ENCODE measurements at places on chromosomes 4 and X.

- peak; percentile 21 for DNase-seq
Observed at GRCh38 chrX:132592880-132593279, 104.0 kb upstream of the MBNL3 start.

- DNase-seq: peak; percentile 28
Observed at GRCh38 chr4:99934891-99935290, 11.5 kb downstream of the DNAJB14 start.

- peak; percentile 26 for DNase-seq
Observed at GRCh38 chrX:137194164-137194563, 160.4 kb upstream of the GPR101 start.

DNA sequence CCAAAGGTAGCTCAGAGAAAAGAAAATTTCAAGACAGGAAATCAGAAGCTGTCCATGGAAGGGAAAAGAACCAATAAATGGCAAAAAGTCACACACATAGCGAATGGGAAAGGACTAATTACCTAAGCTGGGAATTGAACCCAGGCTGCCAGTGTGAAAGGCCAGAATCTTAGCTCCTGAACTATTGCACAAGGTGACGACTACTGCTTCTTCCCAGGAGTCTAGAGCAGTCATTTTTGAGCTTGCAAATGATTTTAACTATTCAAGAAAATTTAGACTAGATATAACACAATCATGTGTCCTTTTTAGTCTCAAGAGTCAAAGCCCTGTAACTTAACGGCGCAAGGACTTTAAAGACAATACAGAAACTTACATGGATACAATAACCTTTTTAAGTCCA lies 34.1 kb upstream of the ZNF81 start:
- DNase-seq: no peak

- peak; percentile 66 for DNase-seq
Observed at GRCh38 chr4:1410491-1411325, 4.5 kb upstream of the NKX1-1 start.

DNA sequence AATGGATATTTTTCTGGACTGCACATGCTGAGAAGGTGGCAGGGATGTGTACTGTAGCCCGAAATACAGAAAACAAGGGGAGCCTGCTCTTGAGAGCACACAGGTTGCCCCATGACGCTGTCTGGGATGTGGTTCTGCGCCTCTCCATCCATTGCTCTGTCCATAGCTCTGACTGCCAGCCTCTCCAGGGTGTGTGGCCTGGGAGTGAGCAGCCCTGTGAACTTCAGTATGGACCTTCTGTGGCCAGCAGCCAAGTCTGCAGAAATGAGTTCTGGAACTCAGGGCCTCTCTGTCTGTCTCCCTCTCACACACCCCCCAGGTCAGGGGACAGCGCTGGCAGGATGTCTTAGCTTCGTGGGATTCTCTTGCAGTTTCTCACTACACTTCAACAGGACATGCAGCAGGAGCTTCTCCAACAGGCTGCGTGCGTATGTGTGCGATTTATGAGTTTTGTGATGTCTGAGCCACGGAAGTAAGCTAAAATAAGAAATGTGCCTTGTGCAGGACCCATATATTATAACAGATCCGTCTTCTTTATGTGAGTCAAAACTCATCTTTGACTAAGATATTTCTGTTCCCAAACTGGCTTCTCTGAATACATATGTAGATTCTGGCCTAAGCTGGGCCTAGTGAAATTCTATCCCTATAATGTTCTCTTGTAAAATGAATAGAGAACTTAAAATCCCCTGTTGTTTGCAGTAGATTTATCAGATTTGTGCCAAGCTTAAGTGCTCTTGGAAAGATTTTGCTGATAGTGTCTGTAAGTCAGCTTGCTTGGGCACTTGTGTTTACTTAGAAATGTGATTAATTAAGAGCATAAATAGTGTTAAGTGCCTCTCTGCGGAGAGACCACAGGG lies 40.0 kb downstream of the PROM1 start:
- no peak for DNase-seq

DNA sequence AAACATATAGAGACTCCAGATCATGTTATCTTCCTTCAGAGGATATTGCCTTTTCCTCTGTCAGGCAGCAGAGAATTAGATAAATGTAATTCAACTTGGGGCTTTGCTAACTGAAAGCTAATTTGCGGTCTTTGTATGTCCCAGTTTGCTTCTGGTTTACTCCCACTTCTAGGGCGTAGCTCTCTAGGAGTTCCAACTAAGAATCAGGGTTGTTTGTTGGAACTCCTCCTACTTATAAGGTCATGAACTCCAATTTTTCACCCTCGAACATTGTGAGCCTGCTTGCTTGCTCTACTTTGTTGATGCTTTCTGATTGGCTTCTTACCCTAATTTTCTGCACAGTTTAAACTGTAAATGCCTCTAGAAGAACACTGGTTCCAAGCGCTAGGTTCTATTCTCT lies 66.1 kb downstream of the FMR1NB start:
- DNase-seq: no peak

- no peak for DNase-seq
Observed at GRCh38 chr4:177987896-177988295, 545.7 kb upstream of the AGA start.

- DNase-seq: no peak
Observed at GRCh38 chrX:55098691-55099090, 9.9 kb downstream of the PAGE2 start.

DNA sequence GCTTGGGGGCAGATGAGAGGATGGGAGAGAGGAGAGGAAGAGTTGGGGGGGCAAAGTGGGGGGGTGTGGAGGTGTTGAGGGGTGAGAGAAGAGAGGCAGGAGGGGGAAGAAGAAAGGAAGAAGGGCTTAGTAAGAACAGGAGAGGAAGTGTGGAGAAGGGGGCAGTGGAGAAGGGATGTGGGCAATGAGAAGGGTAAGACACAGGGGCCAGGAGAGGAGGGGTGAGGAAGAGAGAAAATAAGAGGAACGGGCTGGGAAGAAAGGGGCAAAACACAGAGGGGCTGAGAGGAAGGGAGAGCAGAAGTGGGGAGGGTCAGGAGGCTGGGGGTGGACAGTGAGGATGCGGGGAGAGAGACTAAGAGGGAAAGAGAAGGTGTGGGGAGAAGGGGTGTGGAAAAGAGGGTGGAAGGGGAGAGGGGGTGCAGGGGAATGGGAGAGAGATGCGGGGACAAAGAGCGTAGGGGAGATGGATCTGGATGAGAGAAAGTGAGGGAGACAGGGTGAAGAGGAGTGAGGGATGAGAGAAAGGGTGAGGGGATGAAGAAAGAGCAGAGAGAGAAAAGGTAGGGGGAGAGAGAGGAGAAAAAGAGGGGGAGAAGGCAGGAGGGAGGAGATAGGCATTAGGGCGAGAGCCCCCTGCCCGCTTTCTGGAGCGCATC lies 12.9 kb downstream of the SH3KBP1 start:
- DNase-seq: no peak

DNA sequence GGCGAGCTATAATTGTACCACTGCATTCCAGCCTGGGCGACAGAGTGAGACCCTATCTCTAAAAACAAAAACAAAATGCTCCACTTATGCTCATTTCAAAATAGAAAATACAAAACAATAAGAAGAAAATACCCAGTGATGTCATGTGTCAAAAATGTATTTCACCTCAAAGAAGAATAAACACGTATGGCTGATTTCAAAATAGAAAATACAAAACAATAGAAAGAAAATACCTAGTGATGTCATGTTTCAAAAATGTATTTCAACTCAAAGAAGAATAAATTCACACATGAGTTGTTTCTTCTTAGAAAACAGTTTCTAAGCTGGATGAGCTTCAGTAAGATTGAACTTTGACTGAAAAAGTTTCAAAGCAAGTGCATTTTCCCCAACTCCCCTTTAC lies 20.3 kb upstream of the PDCL2 start:
- no peak for DNase-seq

- no peak for DNase-seq
Observed at GRCh38 chr4:162865102-162865501, 301.6 kb downstream of the NAF1 start.

- DNase-seq: no peak
Observed at GRCh38 chr4:16085822-16086221, 2.0 kb upstream of the PROM1 start.

GRCh38 chr4:171857302-171858012 lies 44.3 kb downstream of the GALNTL6 start:
- DNase-seq: no peak

- DNase-seq: no peak
Observed at GRCh38 chr4:26496207-26496783, 6.0 kb upstream of the CCKAR start.

DNA sequence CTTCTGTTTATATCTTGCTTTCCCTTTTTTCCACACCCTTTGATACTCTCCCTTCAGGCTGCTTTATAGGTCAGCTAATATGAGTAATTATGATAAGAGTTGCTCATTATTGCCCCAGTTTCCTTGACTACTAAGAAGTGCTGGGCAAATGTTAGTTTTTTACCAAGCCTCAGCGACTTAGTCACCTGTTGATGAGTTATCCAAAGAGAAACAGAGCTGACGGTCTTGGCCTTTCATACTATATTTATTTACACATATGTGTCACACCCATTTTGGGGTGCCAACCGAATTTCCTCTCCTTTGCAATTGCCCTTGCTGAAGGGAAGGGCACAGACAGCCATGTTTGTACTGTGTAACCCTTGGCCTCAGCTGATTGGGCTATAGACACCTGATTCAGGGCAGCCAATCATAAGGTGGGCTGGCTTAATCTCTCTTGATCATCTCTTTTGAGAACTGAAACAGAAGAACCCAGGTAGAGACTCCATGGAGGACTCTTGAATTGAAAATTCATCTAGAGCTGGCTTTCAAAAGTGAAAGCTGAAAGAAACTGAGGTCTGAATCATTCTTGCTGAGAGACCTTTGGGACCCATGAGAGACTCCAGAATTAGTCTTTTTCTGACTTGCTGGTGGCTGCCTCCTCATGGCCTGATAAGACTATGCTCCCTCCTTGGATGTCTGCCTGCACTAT lies 111.7 kb upstream of the RPS6KA3 start:
- no peak for DNase-seq

DNA sequence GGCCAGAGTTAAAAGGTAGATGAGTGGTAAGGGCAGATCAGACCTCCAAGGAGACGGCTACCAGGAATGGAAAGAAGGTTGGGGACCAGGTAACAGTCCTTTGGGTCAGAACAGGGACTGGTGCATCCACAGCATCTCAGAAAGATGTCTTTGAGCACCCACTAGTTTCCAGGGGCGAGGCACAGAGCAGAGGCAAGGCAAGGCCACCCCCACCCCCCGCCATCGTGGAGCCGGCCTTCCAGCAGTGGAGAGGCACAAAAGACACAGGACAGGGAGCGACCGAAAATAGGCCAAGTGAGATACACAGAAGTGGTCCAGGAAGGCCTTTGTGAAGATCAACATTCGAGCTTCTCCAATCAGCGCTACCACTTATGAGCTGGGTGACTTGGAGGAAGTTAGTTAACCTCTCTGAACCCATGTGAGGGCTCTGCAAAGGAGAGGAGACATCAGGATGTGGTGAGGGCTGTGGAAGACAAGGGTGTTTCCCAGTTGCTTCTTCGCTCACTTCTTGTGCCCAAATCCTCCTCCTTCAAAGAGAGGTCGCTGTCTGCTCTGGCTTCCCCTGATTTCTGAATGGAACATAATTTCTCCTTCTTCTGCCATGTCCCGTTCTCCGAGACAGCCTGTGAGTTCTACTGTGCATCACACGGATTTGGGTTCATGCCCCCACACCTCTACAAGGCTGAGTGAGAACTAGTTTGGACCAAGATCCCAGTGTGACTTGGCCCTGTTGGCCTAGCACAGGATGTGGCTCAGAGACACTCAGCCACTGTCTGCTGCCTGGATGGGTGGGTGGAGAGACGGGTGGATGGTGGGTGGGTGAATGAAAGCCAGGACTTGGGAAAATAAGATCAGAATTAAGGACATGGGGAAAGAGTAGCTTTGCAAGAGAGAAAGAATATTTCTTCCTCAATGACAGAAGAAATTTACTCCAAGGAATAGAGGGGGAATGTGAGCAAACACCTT lies 16.7 kb upstream of the MSX1 start:
- no peak for DNase-seq

GRCh38 chr4:182975806-182976205 lies 58.6 kb upstream of the DCTD start:
- DNase-seq: peak; percentile 53

DNA sequence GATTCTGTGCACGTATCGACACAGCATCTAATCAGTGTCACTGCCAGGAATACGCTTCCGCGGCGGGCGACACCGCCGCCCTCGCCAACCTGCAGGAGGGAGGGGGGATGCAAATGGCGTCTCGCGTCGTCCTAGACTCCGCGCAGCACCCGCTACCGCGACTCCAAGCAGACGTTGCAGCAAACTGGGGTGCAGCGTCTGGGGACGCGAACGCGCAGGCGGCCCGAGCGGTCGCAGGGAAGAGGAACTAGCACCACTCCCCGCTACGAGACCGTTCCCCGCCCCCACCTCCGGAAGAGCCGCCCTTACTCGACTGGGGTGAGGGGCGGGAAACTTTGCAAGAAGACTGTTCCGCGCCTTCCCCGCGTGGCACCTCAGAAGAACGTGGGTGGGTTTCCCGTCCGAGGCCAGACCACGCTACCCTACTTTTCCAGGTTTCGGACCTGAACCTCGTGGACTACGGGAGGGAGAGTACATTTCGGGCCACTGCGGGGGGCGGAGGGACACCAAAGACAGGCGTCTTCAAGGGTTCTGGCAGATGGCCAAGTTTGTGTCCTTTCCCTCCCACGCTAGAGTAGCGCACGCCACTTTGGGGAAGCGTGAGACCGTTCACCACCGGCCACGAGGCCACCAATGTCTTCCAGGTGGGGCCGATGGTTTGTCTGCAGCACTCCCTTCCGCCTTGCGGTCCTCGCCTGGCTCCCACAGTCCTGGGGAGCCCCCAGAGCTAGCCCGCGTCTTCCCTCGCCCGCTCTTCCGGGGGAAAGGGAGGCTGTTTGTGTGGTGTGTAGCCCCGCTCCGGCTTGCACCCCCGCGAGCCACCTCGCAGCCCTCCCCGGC lies 78.0 kb upstream of the BCOR start:
- DNase-seq: peak; percentile 92

DNA sequence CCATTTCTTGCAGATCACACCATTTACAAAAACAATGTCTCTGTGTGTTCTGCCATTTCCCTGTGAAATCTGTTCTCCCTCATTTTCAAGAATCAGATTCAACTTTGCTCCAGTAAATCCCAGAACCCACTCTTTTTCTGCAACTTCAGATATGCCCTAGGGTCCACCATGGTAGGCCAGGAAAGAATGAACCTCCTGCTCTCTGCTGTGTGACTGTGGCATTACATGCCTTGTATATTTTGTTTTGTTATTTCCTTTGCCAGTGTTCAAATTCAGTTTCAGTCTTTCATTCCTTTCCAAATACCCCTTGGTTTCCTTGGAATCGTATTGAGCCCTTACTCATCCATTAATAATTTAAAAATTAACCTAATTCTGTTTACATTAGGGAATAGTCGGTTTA lies 290.2 kb upstream of the VCX start:
- DNase-seq: no peak

- peak; percentile 74 for DNase-seq
Observed at GRCh38 chrX:49915361-49916222, 6.8 kb upstream of the CLCN5 start.

GRCh38 chrX:74788545-74789086 lies 136.6 kb downstream of the NEXMIF start:
- no peak for DNase-seq

DNA sequence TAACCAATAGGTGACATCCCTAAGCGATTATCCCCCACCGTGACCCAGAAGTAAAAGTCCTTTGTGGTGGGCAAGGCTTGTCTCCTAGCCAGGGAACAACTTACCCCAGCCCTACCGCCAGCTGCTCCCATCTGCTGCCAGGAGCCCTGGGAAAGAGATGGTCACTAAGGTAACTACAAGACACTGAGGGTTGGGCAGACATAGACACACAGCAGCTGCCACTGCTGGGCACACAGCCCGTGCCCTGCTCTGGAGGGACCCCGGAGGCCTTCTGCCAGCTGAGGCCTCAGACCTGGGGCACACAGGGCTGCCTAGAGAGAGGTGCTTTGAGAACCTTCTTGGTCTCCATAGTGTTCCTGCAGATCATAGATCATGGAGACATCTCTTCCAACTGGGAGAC lies 53.0 kb upstream of the PROM1 start:
- DNase-seq: no peak
